ENCODE measurements at places on chromosomes 2 and 18.

GRCh38 chr2:219871351-219871750 is 243.9 kb downstream of the SLC4A3 start:
- no peak for DNase-seq

GRCh38 chr2:239800785-239801386 is 224.3 kb downstream of the NDUFA10 start:
- DNase-seq, result no peak

DNA sequence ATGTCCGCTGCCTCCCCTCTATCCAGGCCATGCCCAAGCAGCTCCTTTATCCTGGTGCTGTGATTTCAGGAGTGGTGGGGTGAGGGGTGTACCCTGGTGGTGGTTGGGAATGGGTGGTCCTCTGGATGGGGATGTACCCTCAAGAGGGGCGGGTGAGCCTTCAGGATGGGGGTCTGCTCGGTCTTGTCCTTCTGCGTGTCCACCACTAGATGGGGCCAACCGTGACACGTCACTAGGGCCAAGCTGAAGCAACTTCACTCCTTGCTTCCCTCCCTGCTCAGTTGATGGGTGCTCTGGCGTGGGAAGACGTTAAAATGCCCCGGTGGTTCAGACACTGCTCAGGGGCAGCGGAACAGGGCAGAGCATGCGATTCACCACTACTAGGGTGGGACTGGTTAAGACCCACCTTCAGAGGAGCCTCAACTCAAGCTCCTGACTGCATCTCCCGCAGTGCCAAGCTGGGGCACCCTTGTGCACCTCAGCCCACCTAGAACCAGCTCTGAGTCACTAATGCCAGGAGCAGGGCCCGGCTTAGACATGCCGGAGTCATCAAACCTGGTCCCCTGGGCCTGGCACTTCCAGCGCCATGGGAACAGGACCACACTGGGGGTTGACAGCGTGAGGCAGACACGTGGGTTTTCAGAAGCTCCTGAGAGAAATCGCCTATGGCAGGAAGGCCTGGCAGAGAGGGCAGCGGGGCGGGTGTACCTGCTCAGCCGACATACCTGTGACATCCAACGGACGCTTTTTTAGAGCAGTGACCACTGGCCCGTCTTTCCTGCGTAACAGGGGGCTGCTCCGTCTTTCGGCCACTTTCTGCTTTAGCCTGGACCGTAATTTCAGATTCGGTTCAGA is 256.7 kb downstream of the HDAC4 start:
- peak; percentile 33 for DNase-seq

DNA sequence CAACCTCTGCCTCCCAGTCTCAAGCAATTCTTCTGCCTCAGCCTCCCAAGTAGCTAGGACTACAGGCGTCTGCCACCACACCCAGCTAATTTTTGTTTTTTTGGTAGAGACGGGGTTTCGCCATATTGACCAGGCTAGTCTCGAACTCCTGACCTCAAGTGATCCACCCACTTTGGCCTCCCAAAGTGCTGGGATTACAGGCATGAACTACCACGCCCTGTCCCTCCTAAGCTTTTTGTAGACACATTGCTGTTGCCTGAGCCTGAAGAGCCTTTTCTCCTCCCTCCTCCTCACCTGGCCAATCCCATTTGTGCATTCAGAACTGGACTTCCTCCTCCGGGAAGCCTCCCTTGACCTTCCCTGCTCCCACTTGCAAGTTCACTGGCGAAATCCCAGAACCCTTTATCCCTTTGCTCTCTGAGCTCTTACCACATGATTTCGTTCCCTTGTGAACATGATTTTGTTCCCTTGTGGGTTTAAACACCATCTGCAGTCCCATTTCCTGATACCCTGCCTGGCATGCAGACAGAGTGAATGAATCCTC is 2.6 kb downstream of the C2orf72 start:
- no peak for DNase-seq

- no peak for DNase-seq
Observed at GRCh38 chr2:204871231-204871953, 326.1 kb downstream of the PARD3B start.

- no peak for DNase-seq
Observed at GRCh38 chr2:224982226-224982625, 60.0 kb downstream of the DOCK10 start.

DNA sequence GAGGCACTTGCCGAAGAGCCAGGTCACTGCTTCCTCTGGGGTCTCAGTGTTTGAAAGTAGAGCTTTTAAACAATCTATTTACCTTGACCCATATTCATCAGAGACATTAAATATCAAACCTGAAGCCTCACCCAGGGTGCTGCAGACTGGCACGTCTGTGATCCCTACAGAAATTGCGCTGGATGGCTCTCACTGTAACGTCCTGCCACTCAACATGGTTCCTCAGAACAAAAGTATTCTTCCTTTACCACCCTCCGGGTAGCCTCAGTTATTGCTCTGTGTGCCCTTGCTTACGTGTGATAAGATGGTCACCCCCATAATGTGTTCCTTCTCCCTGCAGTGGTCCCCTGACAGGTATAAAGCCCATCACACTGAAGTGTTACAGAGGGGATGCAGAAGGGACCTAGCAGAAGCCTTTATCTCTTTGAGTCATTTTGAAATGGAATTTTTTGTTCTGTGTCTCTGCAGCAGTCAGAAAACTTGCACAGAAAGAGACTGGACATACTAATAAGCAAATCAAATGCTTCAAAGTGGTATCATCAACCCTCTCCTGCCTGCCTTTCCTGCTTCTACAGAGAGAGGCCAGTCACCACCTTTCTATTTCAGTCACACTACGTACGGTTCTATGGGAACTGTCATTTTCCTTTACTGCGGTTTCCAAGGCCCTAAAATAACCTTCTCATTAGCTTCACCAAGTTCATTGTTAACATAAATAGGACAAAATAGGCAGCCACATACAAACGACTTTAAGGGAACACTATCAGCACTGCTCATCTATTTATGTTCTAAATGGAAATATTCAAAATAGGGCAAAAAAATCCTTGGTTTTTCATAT is 86.8 kb downstream of the METTL8 start:
- no peak for DNase-seq

- DNase-seq, result no peak
Observed at GRCh38 chr2:45210462-45211195, 201.4 kb upstream of the SIX2 start.

DNA sequence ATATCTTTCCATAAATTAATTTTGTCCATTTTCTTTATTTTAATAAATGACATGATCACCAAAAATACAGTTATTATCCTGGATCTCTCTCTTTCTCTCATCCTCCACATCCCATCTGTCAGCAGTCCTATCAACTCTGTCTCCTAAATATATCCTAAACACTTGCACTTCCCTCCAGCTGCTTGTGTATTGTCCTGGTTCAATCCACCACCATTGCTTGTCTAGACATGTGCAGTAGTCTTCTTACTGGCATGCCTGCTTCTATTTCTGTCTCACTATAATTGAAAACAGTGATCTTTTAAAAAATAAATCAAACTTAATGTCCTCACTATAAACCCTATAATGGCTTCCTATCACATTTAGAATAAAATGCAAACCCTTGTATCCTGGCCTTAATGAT is 2168.6 kb upstream of the PIK3C3 start:
- no peak for DNase-seq

DNA sequence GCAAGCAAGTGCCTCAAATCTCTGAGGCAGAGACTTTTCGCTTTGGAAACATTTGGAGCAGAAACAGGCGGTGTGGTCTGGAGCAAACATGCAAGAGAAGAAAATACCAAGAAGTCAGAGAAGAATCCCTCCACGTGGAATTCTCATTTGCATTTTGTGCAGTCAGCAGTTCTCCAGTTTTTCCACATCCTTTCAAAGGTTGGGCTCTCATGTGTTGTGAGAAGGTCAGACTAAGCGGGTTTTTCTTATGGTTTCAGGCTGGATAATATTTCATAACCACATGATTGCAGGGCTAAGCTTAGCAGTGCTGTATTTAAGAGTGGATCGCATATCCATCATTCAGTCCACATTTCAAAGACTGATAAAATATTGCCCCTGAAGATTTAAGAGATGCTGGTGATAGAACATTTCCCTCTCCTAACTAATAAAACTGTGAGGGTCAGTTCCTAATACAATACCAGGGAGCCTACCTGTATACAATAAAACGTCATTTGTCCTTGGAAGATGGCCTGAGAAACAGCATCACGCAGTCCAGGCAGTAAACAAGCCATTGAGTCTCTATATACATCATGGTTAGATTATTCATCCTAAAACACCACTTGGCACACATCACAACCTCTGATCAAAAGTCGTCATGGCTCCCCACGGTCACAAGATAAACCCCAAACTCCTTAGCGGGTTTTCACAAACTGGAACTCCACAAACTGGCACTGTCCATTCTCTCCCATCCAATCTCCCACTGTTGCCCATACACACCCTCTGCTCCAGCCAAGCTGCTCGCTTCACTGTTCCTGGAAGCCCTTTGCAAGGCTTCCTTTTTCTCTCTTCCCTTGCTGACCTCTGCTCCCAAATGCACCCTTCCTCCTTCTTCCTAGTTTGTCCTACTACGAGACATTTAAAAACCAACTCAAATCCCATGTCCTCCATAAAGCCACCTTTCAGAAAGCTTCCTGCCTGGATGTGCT is 31.5 kb downstream of the ANKRD44 start:
- no peak for DNase-seq

- peak; percentile 42 for DNase-seq
Observed at GRCh38 chr18:371609-371982, 103.7 kb upstream of the THOC1 start.

- DNase-seq, result no peak
Observed at GRCh38 chr18:42255908-42256765, 301.1 kb downstream of the PIK3C3 start.

DNA sequence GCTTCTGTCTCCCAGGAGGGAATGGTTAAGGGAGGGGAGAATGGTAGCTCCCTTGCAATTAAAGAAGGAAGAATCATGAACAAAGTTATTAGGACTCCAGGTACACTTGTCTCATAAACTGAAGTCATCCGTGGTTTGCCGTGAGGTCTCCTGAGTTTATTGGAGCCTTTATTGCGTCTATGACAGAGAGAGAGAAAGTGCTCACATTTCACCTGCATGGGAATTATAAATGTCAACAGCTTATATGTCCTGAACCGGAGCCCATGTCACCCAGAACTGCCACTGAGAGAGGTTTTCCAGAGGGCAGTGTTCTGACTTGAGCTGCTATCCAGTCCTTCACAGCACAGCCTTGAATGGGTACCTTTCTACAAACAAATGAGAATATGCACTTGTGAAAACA is 104.3 kb downstream of the STPG4 start:
- DNase-seq, result no peak

DNA sequence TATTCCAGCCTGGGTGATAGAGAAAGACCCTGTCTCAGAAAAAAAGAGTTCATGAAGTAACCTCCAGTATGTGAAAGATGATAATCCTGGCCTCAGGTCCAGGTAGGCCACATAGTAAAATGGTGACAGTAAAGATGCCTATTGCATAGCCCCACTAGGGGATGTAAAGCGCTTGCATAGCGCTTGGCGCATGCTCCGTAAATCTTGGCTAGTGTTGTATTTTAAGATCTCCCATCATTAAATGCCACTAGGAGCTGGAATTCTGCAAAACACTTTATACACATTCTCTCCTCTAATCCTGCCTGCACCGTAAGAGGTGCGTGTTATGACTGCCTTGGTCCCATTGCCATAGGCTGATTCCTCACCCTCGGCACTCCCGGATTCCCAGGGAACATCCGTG is 153.6 kb downstream of the TFCP2L1 start:
- DNase-seq, result no peak

GRCh38 chr2:155815851-155816250 is 516.7 kb downstream of the NR4A2 start:
- DNase-seq, result no peak

DNA sequence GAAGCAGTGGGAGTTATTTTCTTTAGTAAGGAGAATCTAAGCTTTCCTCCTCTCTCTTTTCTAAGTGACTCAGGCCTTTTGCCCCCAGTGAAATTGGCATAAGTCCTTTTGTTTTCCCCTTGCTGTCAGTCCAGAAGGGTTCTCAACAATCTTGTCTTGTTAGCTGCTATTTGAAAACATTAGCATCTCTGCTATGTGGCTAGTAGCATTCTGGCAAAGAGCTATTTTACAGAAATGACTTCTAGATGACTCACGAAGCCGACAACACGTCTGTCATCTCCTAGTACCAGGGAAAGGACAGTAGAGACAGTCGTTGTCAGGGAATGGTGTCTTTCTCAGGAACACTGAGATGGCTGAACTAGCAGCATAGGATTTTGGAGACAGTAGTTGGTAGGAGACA is 14.7 kb downstream of the SMARCAL1 start:
- no peak for DNase-seq

GRCh38 chr2:10091182-10091888 is 11.1 kb upstream of the CYS1 start:
- DNase-seq, result no peak

- no peak for DNase-seq
Observed at GRCh38 chr18:23196119-23197007, 61.1 kb downstream of the CABLES1 start.

DNA sequence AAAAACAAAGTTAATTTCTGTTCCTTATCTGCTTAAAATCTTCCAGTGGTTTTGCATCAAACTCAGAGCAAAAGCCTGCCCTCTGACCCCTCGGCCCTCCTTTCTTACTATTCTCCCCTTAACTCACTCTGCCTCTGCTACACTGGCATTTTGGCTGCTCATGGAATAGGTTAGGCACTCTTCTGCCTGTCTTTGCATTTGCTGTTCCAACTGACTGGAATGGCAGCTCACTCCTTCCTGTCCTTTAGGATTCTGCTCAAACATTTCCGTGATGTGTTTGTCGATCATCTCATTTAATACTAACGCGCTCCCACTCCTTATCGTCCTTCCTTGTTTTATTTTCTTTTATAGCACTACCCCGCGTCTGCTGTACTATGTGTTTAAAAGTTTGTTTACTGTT is 815 bp downstream of the CEBPZ start:
- no peak for DNase-seq

GRCh38 chr2:215439980-215440512 is 4.2 kb upstream of the FN1 start:
- no peak for DNase-seq

GRCh38 chr2:198973181-198973580 is 484.6 kb downstream of the SATB2 start:
- DNase-seq, result no peak

All from body of pancreas (tissue), 4 donors.